ENCODE measurements at places on chromosomes 13 and 19.

GRCh38 chr19:33125929-33126388 lies 6.0 kb upstream of the WDR88 start:
- DNase-seq: peak; percentile 37

- no peak for DNase-seq
Measured at GRCh38 chr13:51229731-51230130, 7.5 kb downstream of the FAM124A start.

GRCh38 chr13:75790198-75790970 lies 154.3 kb downstream of the LMO7 start:
- DNase-seq: no peak

DNA sequence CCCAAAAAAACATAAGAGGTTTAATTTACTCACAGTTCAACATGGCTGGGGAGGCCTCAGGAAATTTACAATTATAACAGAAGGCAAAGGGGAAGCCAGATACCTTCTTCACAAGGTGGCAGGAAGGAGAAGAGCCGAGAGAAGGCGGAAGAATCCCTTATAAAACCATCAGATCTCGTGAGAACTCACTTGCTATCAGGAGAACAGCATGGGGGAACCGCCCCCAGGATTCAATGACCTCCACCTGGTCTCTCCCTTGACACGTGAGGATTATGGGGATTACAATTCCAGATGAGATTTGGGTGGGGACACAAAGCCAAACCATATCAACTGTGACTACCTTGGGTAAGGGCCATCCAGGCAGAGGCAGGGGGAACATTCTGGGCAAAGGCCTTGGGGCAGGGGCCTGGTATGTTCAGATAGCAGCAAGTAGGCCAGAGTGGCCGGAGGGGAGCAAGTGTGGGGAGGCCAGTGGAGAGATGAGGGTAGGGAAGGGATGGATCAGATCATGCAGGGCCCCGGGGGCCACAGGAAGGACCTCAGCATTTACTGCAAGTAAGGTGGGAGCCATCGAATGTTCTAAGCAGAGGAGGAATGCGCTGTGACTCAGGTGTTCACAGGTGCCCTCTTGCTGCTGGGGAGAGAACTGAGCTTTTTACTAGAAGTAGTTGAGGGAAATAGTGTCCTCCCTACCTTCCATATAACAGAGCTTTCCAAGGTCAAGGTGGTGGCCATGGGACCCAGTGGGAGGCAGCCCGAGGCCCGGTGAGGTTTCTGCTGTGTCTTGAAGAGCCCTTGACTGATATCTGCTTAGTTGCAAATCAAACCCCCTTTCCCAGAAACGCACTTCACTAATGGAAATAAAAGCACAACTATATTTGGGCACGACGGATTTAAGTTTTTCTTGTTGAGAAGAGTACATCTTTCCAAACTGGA lies 18.0 kb downstream of the RAB3D start:
- DNase-seq: no peak

DNA sequence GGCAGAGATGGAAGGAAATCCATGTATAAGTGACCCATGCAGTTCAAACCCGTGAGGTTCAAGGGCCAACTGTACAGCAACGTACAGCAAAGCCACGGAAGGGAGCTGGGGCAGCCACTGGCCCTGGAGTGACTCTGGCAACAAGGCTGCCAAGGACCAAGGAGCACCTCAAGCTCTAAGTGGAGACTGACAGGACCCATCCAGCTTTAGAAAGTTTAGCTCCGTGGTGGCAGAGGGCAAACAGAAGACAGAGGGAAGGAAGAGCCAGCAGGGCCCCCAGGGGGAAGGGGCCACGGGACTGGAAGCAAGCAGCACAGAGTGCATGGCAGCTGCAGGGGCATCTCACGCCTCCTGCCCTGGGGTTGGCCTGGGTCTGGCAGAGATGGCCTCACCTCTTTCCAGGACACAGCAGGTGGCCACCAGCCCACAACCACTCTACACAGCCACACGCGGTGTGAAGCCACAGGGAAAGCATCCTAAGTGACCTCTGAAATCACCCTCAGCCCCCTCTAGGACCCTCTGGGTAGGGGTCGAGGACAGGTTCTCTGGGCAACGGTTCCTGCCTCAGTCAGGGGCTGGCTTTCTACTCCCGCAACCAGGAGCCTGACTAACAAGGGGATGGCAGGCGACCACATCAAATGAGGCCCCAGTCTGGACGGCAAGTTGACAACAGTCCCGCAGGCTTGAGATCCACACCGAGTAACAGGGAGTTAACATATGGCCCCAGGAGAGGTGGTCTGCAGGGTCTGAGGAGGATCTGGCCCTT lies 3.8 kb downstream of the MIER2 start:
- no peak for DNase-seq

- DNase-seq: no peak
Measured at GRCh38 chr13:31538067-31539042, 201.0 kb upstream of the RXFP2 start.

DNA sequence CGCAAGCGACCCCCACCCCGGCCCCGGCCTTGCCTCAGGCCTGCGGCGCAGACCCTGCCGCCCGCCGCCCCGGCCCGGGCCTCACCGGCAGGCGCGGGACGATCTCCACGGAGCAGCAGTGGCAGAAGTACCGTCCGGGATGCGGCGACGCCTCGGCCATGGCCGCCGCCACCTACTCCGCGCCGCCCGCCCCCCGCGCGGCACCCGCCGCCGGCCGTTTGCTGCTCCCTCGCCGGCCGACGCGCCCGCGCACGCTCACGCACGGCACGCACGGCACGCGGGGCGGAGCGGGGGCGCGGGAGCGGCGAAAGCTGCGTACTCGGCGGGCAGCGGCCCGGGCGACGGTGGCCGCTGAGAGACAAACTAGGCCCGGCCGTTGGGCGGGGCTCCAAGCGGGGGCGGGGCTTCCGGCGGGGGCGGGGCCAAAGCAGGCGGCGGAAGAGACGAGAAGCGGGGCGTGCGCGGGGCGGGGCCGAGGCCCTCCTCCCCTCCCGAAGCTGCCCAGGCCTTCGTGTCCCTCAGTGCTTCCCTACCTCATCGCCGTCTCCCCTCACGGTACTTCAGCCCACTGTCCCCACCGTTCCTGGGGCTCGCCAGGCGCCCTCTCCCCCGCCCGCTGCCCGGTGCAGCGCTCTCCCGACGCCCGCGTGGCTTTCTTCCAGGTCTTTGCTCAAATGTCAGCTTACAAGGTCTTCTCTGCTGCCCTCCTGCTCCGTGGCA lies at the start of gene RNF126:
RNF126 (minus strand) TSS at position 253 of the 720 bp plus-strand sequence; CDS start at position 160, 93 bp downstream.
- DNase-seq: peak; percentile 98

DNA sequence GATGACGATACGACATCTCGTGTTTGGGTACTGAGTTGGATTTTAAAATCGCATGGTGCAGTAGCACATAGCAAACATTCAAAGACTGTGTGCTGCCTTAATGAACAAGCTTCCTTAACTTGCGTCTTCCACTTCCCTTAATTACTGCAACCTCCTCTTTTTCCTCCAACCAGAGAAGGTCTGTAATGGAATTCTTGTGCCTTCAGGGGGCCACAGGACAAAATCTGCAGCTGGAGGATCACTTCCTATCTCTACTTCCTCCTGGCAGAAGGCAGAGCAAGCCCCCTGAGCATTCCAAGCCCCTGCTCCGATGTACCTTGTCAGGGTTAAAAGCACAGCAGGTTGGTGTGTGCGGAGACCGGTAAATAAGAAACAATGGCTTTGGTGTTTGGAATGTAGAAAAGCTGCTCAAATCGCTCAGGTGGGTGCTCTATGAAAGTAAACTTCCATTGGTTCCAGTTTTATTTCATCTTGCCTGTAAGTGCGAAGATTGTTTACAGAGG lies 151.3 kb upstream of the UQCRFS1 start:
- no peak for DNase-seq

- no peak for DNase-seq
Measured at GRCh38 chr13:30391956-30392680, 30.2 kb upstream of the UBE2L5 start.

GRCh38 chr13:44266305-44266704 lies 107.3 kb upstream of the SERP2 start:
- DNase-seq: no peak

DNA sequence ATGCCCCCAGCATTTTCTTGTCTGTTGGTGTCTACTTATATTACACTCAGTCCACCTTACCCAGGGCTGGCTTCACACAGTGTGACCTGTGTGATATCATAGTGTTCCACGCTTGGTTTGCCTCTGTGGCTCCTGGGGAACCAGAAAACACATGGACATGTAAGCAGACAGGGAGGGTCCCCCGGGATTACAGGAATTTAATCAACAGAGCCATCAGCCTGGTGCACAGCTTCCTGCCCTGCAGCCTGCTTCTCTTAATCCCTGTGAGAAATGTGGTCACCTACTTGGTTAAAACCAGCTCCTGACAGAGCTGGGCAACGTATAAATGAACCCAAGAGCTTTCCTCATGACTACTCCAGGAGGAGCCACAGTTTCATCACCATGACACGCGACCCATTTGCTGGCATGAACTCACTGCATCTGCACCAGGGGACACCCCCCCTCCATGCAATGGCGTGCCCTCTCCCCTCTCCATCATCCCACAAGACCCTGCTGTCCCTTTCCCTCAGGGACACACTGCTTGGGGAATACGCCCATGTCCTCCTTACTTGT lies 152.1 kb downstream of the UQCRFS1 start:
- DNase-seq: no peak

- peak; percentile 35 for DNase-seq
Measured at GRCh38 chr13:30159446-30159839, 147.9 kb downstream of the KATNAL1 start.

DNA sequence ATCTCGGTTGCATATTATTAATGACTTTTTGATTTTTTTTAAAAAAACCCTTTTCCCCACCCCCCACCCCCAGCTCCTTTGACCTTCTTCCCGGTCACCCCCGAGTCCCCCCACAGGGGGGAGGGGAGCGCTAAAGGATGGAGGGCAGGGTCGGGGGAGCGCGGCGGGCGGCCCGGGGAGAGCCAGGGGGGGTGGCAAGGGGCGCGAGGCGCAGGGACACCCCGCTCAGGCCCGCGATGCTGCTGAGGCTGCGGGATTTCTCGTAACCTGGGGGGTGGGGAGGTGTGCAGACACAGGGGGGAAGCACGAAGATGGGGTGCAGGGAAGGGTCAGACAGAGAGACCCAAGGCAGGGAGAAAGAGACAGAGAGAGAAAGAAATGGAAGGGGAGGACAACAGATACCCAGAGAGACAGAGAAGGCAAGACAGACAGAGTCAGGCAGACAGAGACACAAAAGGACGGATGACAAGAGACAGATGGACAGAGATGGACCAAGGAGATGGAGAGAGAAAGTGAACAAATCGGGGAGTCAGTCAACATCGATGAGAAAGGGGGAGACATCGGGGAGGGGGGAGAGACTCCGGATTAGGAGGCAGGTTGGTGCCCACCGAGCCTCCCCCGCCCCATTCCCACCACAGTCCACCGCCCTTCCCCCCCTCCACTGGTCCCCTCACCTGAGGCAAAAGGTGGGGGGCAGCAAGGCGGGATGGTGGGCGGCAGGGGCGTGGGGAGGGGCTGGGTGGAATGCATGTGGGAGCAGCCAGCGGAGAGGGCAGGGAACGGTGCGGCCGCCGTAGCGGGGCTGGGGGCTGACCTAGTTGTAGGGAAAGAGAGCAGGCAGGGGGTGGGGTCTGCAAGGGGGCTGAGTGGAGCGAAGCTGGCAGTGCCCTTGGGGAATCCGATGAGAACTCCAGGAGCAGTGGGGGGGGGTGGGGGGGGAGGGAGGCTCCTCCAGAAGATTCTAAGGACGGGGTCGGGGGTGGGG lies 14.2 kb downstream of the KCNC3 start:
- DNase-seq: no peak

- DNase-seq: no peak
Measured at GRCh38 chr19:46482631-46483030, 11.3 kb upstream of the PNMA8A start.

DNA sequence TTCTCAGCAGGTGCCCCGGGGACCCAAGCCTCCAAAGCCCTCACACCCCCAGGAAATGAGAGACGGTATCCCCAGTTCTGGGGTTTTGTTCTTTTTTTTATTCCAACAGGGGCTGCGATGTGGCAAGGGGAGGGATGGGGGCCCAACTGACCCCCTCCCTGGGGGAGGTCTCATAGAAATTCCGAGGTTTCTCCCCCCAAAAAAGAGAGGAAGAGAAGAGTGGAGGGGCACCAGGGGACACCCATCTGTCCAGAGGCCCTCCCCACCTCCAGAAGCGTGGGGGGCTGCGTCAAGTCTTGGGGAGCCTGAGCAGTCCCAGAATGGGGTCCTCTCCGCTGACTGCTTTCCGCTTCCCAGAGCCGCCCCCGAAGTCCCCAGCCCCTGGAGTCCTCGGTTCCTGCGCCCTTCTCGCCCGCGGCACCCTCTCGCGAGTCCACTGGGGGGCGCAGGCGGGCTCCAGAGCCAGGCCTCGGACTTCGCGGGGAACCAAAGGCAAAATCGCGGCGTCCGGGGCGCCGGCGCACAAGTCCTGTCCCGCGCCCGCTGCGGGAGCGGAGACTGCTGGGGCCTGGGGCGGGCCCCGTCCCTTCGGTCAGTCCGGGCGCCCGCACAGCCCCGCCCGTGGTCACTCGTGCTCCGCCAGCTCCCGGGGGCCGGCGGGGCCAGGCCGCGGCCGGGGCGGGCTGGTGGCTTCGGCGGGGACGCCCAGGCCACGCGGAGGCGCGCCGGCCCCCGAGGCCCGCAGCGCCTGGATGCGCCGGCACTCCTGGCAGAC lies 4.4 kb upstream of the ATP1A3 start:
- DNase-seq: peak; percentile 48

- no peak for DNase-seq
Measured at GRCh38 chr13:99214232-99214631, 13.6 kb downstream of the UBAC2 start.

DNA sequence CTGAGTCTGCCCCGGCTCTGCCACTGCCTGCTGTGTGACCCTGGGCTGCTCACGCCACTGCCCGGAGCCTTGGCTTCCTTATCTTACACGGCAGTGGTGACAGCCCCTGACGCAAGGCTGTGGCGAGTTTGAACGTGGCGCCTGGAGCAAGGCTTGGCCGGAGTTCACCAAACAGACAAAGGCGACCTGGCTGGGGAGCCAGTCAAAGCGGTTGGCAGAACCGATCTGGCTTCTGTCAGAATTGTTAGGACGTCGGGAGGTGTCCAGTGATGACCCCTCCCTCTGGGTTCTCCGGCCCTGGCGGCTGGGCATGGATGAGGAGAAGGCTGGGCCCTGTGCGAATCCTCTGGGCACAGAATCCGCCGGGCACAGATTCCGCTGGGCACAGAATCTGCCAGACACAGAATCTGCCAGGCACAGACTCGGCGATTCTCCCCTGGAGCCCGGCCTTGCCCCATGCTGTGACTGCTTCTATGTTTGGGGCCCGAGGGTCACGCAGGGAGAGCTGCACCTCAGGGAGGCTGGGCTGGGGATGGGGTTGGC lies 11.7 kb upstream of the TMEM255B start:
- no peak for DNase-seq

DNA sequence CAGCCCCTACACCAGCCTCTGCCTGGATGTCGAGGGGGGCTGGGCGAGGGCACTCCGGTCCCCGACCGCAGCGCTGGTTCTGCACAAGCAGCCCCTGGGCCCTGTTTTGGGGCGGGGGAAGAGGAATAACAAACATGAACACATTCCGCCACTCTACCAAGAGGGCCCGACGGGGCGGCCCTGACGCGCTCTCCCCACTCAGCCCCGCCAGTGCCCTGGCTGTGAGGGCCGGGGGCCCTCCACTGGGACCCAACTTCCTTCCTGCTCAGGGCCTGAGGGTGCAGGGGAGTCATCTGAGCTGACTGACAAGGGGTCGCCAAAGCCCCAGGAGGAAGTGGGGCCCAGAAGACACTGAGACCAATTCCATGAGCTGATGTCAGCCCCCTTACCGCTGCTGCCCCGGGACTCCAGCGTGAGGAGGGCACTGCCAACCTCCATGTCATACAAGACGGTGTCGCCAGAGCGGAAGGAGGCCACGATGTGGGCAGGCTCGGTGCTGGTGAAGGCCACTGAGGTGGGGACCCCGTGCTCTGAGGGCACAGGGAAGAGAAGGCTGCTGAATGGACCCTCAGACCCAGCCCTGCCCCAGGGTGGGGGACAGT lies 5.6 kb upstream of the PRKD2 start:
- no peak for DNase-seq

GRCh38 chr13:73991884-73992283 lies 142.3 kb downstream of the KLF12 start:
- no peak for DNase-seq
